ENCODE measurements at places on chromosomes 1 and 21.

GRCh38 chr1:68010090-68010489 lies 40.3 kb downstream of the DIRAS3 start:
- DNase-seq, result no peak

GRCh38 chr1:147214842-147215539 lies 10.1 kb downstream of the FMO5 start:
- no peak for DNase-seq

DNA sequence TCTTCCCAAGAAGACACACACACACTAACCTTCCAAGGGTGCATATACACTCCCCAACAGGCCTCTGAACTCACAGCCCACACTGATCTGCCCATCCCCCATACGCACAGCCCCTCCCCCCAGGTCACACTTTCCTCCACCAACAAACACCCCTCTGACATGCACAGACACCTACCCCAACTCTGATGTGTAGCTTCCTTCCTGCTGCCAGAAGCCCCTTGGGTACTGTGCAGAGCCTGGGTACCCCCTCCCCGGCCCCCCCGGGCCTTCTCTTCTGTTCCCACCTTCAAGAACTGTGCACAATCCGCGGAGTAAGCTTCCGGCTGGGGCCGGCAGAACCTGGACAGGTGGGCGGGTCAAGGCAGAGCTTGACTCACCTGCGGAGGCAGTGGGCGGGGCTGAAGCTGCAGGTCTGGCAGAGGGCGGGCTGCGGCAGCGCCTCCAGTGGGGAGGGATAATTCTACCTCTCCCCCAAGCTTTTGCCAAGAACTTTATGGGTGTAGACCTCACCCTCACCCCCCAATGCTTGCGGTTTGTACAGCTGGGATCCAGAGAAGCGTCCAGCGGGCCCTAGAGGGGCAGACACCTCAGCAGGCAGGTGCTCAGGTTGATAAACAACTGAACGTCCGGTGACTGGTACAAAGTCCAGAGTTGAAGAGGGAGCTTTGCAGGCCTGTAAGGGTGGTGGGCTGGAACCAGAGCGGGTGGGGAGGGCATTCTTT lies at the start of gene C1orf210:
C1orf210 (minus strand) TSS at position 313 of the 722 bp plus-strand sequence. CDS start 2,311 bp downstream, outside the sequence.
- DNase-seq, result no peak

- DNase-seq, result no peak
Measured at GRCh38 chr1:8412183-8412831, 94.4 kb downstream of the SLC45A1 start.

DNA sequence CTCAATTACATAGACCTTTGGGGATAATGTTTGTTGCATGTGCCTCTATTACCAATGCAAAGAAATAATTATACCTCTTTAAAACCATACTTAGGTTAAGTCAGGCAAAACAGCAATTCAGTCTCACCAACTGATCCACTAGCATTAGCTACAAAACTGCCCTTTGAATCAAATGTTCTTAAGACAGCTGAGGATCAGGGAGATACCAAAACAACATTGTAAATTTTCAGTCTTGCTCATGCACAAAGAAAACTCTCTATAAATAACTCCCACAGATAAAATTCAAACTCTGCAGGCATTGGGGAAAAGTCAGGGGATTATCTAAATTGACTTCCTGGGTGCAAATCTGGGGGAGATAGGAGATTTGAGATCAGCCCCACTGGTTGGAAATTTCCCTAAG lies 100.9 kb upstream of the DPT start:
- no peak for DNase-seq

- no peak for DNase-seq
Measured at GRCh38 chr1:74245168-74245772, 10.1 kb downstream of the TNNI3K start.

DNA sequence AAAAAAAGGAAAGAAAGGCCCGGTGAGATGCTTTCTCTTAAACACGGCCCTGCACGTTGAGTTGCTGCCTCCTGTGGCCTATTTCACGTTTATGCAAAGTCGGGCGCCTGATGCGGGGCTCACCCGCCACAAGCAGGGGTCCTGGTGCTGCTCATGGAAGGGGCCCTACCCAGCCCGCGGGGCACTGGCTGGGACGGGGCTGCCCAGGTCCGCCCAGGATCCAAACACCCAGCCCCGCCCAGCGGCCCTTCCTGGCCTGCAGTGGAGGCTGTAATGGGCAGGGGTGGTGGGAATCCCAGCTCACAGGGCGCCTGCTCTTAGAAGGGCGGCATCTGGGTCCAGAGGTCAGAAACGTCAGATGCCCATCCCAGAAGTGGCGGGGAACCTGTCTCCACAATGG lies 1.6 kb downstream of the COL6A2 start:
- no peak for DNase-seq

DNA sequence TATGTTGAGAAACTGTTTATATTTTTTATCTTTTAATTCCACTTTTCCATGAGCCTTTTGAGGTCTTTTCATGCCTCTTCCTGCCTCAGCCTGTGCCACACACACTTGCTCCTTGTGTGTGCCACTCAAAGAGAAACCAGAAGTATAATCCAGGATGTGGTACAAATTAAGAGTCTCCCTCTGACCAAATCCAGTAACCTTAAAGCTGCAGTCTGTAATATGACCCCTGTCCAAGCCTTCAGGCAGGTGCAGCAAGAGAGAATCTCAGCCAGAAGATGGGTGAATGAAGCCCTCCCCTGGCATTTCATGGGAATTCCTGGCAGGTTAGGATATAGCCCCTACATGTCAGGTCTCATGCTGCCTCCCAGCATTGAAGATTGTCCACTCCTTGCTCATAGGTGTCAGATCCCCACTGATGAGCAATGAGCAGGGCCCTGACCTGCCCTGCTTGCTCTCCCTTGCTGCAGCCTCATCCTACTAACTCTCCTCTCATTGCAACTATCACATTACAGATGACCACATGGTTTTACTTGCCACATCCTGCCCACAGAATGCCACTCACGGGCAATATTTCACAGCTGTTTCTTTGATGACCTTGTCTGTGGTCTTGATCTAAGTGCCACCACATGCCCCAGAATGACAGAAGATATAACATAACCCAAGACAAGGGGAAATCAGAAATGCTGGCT lies 169.3 kb downstream of the SEC16B start:
- DNase-seq, result no peak

GRCh38 chr1:211783897-211784296 lies 46.7 kb downstream of the LPGAT1 start:
- no peak for DNase-seq

DNA sequence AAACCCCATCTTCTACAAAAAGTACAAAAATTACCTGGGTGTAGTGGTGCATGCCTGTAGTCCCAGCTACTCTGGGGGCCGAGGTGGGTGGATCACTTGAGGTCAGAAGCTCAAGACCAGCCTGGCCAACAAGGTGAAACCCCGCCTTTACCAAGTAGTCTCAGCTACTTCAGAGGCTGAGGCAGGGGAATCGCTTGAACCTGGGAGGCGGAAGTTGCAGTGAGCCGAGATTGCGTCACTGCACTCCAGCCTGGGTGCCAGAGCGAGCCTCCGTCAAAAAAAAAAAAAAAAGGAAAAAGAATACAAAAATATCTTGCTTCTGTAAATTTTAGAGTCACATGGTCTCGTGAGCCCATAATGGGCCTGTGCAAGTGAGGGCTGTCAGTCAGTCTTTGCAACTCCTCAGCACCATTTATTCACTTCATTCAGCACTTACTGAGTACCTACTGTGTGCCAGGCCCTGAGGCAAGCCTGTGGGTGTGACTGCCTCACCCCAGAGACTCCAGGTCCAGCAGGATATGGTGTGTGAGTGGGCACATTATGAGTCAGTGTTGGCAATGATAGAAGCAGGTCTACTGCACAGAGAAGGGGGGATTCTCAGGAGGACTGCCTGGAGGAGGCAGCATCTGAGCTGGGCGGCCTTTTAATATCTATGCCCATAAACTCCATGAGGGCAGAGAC lies 46.8 kb upstream of the TARDBP start:
- DNase-seq, result peak; percentile 39

Measured in activated CD4-positive, alpha-beta T cell treated with anti-CD3 and anti-CD28 coated beads, Interleukin-10, Interleukin-2, amounts not matched to agents 100 ng/mL and 50 ng/mL, durations not matched to agents 16 hours and 8 hours (primary cell).